Bone marrow (tissue), 2 donors: ENCODE measurements at places on chromosomes 7 and 10.
A peak's percentile ranks its signal among the peaks of the same experiment; 100 is the strongest.

GRCh38 chr7:108049962-108050361 lies 47.0 kb upstream of the LAMB1 start:
- no peak for DNase-seq

DNA sequence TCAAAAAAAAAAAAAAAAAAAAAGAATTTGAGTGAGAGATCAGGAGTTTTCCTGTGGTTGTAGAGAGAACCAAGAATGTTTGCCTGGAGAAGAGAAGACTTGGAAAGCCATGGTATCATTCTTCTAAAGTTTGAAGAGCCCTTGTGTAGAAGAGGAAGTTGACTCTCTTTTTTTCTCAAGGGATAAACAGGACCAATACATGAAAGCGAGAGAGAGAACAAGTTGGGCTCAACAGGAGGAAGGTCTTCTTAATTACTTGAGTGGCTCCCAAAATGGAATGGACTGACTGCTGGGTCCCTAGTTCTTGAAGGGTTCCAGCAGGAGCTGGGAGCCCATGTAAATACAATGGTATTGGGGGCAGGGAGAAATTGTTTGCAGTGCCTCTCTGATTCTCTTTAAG lies 173.3 kb upstream of the ADO start:
- no peak for DNase-seq

DNA sequence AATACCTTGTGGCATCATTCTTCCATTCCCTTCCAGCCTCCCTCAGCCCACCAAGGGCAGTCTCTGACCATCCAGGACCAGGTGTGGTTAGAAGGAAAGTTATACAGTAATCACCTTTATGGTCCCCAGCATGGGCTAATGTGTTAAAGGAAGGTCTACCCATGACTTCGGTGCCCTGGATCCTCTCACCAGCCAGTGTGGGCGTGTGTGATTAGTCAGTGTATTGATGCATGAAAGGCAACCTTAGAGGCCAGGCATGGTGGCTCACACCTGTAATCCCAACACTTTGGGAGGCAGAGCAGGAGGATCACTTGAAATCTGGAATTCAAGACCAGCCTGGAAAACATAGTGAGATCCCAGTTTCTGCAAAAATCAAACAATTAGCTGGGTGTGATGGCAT lies 88.9 kb downstream of the APBB1IP start:
- DNase-seq = no peak

DNA sequence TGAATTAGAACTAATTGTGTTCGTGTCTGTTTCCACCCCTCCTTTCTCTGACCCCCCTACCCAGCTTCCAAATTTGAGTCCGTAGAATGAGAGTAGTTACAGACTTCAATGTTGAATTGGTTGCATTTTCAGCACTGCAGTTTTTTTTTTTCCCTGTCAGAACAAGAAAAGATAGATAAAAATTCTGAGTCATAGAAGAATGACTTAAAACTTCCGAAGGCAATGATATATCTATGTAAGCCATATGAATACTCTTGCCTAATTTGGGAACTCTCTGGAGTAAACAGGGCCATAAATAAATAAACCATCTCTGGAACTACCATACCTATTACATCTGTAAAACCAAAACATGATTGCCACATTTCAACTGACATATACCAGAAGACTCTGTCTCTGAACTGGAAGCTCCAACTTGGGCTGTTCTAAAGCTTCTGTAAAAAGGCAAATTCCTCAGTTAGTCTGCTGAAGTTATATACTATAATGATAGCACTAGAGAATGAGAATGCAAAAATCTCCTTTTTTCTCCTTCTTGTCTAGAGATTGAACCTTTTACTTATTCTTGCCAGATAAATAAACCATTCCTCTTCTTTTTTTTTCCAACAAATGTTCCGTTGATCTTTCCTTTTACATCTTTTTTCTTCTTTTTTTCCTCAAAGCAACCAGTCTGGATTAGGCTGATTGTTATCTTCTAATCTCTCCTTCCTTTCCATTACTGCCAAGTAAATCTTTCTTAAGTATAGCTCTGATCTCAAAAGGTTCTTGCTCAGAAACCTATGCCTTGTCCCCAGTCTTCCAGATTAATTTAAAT lies 23.5 kb downstream of the VCL start:
- DNase-seq = peak; percentile 75

GRCh38 chr10:71516890-71517289 lies 120.2 kb downstream of the CDH23 start:
- no peak for DNase-seq

- DNase-seq = no peak
These were observed 158.9 kb downstream of the MLLT10 start for GRCh38 chr10:21692916-21693315.

DNA sequence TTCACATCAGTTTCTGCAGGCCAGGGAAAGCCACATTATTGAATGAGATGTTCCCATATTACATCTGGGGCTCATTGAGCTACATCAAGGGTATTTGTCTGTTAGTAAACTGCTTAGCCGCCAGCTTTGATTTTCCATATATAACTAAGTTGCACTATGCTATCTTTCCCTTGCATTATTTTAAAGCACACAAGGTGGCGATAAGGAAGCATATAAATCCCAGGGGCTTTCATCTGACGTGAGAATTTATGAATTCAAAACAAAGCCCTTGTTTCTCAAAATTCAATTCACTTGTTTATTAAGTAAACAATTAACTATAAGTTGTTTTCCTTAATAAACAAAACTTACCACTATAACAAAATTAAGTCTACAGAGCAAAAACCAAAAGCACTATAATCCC lies 334.1 kb upstream of the TPK1 start:
- no peak for DNase-seq
